ENCODE measurements at places on chromosomes 11 and 22.

DNA sequence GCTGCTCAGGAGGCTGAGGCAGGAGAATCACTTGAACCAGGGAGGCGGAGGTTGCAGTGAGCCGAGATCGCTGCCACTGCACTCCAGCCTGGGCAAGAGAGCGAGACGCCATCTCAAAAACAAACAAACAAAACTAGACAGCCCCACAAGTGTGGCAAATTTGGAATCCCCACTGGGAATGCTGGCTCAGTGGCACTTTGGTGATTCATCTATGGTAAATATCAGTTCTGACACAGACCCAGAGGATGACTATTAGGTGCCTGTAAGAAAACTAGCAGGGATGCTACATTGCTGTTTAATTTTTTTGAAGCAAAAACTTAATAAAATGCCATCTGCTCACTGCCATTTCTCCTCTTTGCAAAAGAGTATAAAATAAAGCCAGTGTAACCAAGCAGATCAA lies 107.9 kb downstream of the NAT10 start:
- no peak for DNase-seq

DNA sequence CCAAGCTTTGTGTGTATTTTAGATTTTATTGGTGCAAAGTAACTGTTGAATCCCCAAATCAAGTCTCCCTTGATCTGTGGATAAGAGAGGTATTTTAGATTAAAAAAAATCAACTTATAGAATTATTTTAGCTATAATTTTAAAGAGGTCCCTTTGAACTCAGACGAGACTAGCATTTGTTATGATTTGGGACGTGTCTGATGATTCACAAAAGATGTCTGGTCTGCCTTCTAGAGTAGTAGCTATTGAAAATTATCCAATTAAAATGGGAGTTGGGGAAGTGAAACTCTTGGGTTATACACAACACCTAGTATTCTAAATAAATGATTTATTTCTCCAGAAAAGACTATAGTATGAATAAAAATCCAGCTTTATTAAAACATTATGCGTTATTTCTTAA lies 227.9 kb upstream of the GRIA4 start:
- DNase-seq = no peak

DNA sequence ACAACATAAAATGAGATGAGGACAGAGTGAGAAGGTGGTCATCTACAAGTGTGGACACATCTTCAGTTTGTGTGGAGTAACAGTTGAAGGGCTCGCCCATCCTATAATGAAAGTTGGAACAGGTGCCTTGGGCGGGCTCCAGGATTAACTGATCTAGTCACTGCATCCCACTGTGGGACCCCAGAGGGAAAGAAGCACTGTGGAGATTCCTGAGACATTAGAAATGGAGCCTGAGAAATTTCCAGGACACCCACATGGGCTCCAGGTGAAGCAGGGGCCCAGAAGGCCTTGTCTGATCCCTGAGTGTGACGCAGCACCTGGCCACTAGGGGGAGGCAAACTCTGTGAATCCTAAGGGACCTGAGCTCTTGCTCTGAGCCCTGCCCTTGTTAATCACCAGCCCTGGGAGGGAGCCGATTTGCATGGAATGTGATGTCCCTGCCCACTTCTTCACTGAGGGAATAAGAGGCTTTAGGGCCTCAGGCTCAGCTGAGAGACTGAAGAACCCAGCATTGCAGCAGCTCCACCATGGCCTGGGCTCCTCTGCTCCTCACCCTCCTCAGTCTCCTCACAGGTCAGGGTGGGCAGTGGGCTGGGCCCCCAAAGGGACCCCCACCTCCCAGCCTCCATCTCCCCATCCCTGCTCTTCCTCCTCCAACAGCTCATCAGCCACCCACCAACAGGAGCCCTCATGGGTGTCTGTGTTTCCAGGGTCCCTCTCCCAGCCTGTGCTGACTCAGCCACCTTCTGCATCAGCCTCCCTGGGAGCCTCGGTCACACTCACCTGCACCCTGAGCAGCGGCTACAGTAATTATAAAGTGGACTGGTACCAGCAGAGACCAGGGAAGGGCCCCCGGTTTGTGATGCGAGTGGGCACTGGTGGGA lies 98.4 kb downstream of the VPREB1 start:
- peak; percentile 40 for DNase-seq

DNA sequence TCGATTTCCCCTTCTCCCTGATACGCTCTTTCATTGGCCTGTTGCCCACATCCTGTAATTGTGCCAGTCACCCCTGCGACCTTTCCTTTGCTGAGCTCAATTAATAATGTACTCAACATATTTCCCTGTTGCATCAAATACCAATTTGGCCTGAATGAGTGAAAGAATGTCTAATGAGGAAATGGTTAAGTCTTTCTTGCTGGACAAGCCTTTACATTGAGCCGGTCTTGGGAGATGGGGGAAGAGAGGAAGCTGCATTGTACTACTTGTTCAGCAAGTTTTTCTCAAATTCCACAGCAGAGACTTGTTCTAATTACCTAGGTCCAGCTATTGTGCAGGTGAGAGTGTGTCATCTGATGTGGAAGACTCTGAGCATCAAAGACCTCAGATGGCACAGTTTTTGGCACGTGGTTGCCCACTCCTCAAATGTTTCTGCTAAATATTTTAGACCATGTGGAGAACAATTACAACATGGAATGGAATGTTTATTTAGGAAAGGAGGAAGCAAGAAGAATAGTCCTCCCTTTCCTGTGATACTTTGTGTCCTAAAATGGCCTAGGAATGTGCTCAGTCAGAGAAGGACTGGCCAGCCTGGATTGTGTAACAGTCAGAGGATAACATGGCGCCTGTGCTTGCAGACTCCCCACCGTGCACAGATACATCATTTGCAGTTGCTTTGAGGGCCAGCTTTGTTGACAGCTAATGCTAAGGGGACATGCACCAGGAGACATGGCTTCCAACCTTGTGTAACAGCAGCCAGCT lies 129.5 kb upstream of the E2F8 start:
- DNase-seq = no peak

- DNase-seq = no peak
These were observed 534.3 kb downstream of the KCNA4 start for GRCh38 chr11:29482510-29482909.
